ENCODE measurements at places on chromosomes 5 and 9.

DNA sequence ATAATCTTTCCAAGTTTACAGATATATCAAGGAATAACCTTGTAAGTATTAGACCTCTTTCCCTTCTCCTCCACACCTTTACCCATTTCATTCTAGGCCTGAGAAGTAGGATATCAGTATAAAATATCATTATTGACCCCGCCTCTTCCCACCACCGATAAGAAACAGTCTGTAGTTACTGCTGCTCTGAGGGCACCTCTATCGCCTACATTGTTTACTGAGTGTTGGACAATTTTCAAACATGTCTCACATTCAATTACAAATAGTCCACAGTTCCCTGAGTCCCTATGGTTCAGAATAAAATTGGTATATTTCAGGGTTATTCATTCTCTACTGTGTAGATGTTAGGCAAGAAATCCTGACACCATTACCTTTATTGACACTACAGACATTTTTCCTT lies 73.4 kb downstream of the TEK start:
- DNase-seq, result no peak

DNA sequence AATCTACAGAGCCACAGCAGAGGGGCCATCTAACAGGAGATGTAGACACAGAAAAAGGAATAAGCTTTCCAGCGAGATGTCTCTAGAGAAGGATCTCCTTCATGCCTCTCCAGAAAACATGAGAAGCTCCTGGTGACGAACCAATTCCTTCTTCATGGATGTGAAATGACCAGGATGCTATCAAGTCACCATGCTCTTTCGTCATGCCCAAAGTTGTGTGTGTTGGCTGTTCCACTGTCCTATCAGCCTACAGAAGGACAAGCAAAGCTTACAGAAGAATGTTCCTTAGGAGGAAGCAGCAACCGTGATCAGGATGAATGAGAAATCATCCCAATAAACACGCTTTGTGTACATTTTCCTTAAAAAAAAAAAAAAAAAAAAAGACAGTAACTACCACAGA lies 54.4 kb downstream of the ALDH7A1 start:
- DNase-seq, result no peak

GRCh38 chr9:121736934-121737462 lies 85.6 kb downstream of the DAB2IP start:
- DNase-seq, result no peak

DNA sequence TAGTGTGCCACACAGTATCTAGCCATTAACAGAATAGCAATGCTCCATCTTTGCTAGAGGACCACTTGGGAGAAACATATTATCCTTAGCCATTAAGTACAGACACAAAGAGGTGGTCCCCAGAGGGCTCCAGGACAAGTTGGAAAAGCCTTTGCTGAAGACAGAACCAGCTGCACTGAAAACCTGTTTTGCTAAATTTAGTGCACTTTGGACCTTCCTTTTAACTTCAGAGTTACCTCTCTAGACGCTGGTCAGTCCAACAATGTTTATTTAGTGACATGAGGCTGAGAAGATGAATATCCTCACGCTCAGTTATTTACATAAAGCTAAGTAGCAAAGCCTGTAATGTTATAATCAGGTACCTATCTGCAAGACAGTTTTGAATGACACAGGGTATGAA lies 265.0 kb upstream of the ZNF608 start:
- DNase-seq, result no peak

- no peak for DNase-seq
Observed at GRCh38 chr5:151432210-151432609, 15.2 kb upstream of the SLC36A1 start.

DNA sequence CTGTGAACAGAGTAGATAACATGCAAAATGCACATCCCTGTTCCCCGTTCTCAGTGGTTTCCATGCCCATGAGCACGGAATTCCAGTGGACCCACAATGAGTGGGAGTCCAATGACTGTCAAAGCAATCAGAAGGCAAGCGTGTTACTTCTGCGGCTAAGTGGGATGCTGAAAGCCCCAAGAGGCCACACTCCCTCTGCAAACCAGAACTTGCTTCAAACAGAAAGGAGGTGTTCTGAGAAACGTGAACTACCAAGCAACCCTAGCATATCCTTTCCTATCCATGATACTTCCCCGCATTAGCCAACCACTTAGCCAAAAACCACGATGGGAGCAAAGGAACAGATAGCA lies 21.7 kb upstream of the MVB12B start:
- no peak for DNase-seq

DNA sequence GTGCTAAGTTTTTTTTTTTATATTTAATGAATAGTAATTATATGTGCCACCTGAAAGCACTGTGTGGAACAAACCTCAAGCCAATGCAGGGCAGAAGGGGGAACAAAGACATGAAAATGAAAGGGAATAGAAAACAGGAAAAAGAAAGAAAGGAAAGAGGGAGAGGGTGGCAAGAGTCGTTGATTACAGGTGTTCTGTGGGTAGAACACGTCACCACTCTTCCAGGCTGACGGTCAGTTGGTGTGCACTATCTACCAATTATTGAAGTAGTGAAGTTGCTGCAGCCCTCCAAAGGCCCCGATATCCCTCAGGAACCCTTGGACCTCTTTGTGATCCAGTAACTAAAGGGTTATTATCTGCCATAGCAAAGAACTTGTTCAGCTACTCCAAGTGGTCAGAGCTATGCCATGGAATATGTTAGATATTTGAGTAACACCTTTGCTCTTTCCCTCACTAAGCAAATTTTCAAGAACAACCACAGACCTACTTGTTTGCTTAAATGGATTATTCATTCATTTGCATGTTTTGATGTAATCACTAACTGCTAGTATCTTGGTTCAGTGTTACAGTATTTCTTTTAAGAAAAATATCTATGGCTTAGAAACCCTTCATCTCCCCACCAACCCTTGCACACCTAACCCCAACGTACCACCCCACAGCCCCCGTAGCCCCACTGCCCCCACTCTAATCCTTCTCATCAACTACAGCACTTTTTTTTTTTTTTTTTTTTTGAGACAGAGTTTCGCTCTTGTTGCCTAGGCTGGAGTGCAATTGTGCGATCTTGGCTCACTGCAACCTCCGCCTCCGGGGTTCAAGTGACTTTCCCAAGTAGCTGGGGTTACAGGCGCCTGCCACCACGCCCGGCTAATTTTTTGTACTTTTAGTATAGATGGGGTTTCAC lies 31.3 kb downstream of the FYB1 start:
- DNase-seq, result no peak

Data from KG1 (cell line).